ENCODE measurements at places on chromosomes 2 and 18.

GRCh38 chr18:40179729-40180461 is 1775.1 kb upstream of the PIK3C3 start:
- DNase-seq = no peak

DNA sequence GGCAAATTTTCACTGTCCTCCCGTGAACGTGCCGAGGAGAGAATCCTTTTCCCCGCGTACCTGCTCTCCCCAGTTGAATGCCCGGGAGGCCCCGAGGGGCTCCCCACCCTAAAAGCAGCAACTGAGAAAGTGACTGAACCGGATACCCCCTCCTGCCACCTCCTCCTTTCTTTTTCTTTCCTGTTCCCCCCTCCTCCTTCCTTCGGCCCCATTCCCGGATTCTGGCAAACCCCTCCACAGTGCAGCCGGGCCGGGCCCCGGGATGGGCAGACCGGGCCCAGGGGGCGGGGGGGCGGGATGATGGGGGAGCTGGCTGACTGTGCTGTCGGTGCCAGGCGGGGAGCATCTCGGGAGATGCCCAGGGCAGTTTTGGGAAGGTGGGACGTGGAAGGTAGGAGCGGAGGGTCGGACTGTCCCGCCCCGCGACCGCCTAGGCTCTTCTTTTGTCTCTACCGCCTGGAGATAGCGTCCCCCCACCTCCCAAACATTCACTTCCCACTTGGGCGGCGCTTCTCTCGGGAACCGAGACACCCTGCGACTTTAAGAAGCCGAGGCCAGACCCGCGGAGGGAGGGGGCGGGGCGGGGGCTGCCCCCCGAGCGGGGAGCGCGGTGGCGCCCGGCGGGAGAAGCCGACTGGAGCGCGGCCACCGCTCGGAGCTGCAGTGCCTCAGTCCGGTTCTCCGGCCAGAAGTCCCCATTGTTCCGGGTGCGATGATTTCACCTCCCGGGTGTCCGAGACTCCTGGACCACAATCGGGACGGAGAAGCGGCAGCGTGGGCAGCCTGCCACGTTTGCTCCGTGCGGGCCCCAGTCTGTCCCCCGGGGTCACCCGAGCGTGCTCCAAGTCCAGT is 8.2 kb downstream of the DLX2 start:
- DNase-seq = peak; percentile 59

DNA sequence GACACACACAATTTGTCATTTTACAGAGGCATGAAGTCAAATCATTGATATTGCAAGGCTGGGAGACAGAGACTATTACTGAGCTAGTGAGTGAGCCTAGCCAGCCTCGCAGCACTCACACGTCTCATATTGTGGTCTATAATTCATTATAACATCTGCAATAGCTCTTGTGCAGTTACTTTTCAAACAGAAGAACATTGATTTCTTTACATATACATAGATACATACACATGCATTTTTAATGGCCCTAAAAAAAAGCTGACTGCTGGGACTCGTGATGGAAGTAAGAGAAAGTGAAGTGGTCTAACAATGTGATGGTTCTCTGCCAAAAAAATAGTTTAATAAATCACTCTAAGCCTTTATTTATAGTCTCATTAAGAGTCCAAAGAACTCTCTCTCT is 56.8 kb downstream of the KIAA2012 start:
- DNase-seq = no peak

DNA sequence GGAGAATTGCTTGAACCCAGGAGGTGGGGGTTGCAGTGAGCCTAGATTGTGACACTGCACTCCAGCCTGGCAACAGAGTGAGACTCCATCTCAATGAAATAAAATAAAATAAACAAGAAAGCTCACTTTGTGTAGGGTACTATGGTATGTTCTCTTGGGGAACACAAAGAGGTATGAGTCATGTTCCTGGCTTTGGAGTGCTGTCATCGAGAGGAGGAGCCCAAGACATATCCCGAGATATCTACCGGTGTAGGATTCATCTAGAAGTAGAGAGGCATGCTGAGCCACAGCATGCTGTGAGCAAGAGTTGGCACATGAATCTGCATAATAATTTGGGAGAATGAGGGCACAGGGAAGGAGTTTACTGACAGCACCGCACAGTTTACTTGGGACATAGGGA is 244.9 kb upstream of the EPHA4 start:
- no peak for DNase-seq

- DNase-seq = no peak
Observed at GRCh38 chr2:217459680-217460405, 543.0 kb downstream of the TNS1 start.

GRCh38 chr2:203605302-203605701 is 70.2 kb upstream of the RAPH1 start:
- no peak for DNase-seq

GRCh38 chr2:188845692-188846091 is 128.5 kb upstream of the COL3A1 start:
- no peak for DNase-seq

GRCh38 chr2:61841286-61841685 is 12.6 kb downstream of the FAM161A start:
- no peak for DNase-seq

GRCh38 chr2:127217470-127218325 is 2.4 kb downstream of the CYP27C1 start:
- no peak for DNase-seq

DNA sequence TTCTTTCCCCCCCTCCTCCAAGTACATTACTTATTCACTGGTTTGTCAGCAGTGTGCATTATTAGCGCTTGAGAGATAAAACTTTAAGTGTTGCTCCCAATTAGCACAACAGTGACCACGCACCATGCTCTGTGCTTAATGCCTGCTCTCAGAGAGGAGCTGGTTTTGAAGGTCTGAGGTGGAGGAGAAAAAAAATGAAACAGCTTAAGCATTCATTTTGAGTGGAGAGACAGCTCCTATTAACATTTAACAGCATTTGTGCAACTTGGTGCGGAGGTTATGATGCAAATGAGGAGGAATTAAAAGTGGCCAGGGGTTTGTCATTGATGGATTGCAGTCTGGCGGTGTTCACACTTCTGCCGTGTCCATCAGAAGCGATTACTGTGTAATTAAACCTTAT is 141.8 kb downstream of the FIGN start:
- peak; percentile 53 for DNase-seq
